D341Med (cell line): ENCODE measurements at places on chromosomes 3 and 15.

DNA sequence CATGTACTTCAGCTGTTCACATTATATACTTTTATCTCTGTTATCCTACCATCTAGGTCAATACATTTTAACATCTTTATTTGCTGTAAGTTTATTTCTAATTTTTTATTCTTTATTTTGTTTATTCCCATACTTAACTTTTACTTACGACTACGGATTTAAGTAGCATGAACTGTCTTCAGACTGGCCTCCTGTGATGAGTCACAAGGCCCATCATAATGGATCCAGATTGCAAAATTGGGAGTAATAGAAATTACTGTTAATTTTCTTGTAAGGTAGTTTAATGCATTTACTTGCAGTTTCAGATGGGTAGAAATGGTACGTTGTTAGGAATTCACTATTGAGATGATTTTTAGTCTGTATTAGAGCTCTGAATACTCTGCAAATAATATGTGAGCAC lies 45.9 kb downstream of the PPARG start:
- DNase-seq, result no peak

- DNase-seq, result peak; percentile 30
Measured at GRCh38 chr3:59052803-59053411, 3.1 kb upstream of the CFAP20DC start.

DNA sequence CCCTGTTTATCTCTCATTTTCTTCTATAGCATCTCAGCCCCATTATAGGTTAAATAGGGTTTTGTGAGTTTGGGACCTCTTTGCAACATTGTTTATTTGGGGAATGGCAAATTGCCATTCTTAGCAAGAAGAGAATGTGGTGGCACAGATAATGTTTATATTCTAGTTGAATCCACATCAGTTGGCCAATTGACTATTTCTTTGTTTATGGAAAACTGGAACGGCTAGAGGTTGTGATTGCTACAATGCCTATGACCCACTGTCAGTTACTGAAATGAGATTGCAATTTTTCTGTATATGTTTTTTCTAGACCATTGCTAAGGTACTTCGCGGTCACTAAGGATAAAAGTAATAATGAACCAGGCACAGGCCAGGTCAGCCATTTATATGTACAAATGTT lies 44.6 kb upstream of the CFAP20DC start:
- no peak for DNase-seq

- no peak for DNase-seq
Measured at GRCh38 chr3:42088803-42089530, 2.2 kb upstream of the TRAK1 start.

DNA sequence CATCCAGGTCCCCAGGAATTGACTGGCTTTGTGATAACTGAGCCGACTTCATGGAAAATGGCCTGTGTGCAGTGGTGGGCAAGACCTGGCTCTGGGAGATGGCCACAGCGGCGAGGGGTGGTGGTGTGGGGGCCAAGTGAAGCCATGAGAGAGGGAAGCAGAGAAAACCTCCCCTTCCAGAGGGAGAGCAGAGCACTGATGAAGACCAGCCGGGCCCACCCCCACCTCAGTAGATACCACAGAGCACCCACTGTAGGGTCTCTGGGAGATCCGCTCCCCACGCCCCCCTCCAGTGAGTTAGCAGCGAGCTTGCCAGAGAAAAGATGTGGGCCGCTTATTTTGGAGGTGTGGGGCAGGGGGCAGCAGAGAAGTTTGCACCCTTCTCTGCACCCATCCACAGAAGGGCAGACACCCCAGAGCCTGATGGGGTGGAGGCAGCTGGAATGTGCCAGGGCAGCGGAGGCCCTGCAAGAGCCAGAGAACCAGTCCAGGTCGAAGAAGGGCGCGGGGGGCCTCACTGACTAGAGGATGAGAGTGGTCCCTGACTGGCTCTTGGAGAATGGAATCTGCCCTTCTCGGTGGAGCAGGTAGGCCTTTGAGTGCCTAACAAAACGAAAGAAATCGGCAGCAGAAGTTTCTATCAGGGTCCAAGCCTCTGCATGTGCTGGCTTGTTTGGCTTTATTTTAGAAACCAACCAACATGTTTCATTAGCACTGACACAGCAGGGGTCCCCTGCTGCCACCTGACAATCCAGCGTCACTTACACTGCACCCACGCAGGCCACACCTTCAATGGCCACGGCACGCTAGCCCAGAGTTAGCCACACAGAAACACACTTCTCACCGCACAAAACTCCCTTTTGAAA lies 28.3 kb downstream of the MELTF start:
- no peak for DNase-seq

GRCh38 chr3:172286548-172287148 lies 161.6 kb downstream of the GHSR start:
- DNase-seq, result no peak

DNA sequence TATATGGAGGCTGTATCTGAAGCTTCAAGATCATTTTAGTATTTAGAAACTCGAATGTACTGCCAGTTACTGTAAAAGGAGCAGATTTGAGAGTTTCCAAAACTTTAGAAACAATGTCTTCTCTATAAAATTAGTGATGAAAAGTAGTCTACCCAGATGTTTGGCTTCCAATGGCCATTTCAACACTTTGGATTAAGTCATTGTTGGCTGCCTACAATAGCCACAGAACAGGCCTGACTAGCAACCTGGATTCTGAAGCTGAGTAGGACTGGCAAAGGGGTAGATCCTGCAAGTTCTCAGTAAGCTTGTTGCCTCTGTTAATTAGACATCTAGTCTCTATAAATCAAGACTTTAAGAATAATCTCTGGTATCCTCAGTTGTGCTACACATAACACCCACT lies 239.0 kb upstream of the KCNMB2 start:
- no peak for DNase-seq

- DNase-seq, result no peak
Measured at GRCh38 chr3:181966393-181966792, 254.7 kb downstream of the SOX2 start.

DNA sequence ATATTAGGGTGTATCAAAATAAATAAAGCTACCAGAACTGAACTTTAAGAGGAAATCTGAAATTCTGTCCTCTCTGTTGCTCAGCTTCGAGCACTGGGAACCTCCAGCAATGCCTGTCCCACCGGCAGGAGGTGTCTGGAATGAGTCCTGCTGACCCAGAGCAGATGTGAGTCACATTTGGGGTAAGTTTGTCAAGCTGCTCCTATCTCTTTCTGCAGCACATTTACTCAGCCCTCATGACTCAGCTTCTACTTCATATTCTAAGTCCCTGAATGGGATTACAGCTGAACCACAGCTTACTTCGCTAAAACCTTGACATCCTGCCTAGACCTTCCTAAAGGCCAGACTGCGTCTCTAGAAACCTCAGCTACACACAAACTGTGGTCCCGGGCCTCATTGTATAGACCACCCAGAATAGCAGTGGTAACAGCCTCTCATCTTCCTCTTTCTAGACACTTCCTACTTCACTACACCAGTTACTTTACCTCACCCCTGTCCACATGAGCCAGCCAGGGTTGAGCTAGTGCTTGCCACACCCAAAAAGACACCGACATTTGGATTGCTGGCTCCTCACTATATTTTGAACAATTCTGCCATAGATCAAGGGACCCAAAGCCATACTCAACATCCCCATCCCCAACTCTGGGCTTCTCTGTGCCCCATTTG lies 109.6 kb upstream of the TMCO5A start:
- DNase-seq, result no peak

GRCh38 chr15:91561371-91562100 lies 292.0 kb upstream of the SLCO3A1 start:
- DNase-seq, result no peak

GRCh38 chr3:37494216-37494615 lies 319.8 kb upstream of the LRRFIP2 start:
- DNase-seq, result no peak

DNA sequence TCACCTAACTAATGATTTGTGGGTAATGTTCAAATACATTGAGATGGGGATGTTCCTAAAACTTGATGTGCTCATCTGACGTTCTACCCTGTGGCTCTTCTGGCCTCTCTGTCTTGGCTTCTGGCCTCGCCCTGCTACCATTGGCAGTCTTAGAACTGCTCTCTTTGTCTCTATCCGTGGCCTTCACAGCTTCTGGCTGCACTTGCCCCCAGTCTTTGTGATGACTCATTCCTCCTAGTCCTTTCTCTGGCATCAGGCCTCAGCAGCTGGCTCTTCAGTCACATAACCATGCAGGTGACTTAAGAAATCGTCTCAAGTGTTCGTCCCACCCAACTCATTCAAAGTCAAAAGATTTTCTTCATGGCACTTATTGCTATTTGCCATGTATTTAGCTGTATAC lies 188.1 kb downstream of the BBX start:
- DNase-seq, result no peak

GRCh38 chr3:123757281-123757940 lies 126.7 kb downstream of the MYLK start:
- DNase-seq, result no peak

GRCh38 chr3:135103917-135104316 lies 308.9 kb downstream of the EPHB1 start:
- no peak for DNase-seq

DNA sequence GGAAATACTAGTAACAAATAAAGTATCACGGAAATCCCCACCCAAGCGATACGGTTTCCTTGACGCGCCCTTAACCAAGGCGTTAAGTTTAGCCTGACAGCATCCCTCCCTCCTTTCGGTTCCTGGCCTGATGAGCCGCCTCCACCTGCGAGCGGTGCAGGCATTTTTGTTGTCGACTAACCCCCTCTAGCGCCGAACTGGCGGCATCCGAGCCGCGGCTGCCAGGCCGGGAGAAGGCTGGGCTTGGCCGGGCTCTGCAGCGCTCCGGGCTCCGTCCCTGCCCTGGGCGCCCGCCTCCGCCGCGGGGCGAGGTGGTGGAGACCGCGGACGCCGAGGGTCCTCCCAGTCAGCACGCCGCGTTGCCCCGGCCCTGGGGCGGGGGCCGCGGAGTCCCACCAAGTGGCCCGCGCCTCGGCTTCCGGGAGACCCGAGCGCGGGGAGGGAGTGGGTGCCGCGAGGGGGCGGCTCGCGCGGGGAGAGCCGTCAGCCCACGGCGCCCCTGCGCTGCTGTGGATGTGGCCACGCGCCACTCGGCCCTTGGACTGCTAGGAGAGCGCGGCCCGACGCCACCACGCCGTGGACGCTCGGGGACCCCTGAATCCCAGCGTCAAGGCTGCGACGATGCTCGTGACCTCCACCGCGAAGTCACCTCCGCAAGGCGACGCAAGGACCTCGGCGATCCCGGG lies 1.1 kb upstream of the EPHA6 start:
- peak; percentile 90 for DNase-seq

DNA sequence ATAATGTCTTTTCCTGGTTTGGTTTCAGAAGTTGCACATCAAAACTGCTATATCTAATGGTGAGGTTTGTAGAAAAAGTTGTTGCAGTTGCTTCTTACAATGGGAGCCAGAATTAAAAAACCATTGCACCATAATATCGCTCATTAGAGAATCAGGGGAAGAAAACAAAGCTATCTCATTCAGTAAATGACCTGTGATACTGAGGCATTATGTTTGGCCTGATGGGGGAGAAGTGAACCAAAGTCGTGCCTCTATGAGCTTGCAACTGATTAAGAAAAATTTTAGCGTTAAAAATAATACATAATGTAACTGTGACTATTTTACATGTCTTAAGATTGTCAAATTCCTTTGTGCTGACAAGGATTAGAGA lies 60.2 kb upstream of the ARHGEF26 start:
- no peak for DNase-seq

- no peak for DNase-seq
Measured at GRCh38 chr3:153052096-153052460, 109.9 kb upstream of the RAP2B start.

DNA sequence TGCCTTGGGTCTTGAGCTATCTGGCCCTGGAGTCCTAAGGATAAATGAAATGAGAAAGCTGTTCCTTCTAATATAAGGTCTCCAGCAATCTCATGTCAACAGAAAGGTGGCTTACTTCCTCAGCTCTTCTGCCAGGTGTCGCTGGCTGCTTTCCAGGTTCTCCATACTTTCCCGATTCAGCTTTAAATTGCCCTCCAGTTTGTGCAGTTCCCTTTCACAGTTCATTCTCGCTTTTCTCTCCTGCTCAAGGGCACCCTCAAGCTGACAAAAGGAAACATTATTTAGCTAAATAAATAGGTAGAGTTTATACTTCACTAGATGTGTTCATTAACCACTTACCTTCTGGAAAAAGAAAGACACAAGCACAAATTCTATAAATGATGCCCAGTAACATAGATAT lies 73.0 kb downstream of the MYH15 start:
- no peak for DNase-seq

- DNase-seq, result peak; percentile 84
Measured at GRCh38 chr15:74844319-74845207, 1.6 kb upstream of the ULK3 start.

- peak; percentile 9 for DNase-seq
Measured at GRCh38 chr3:127485396-127486170, 105.0 kb downstream of the TPRA1 start.

- no peak for DNase-seq
Measured at GRCh38 chr15:29476503-29477080, 207.0 kb upstream of the NSMCE3 start.

DNA sequence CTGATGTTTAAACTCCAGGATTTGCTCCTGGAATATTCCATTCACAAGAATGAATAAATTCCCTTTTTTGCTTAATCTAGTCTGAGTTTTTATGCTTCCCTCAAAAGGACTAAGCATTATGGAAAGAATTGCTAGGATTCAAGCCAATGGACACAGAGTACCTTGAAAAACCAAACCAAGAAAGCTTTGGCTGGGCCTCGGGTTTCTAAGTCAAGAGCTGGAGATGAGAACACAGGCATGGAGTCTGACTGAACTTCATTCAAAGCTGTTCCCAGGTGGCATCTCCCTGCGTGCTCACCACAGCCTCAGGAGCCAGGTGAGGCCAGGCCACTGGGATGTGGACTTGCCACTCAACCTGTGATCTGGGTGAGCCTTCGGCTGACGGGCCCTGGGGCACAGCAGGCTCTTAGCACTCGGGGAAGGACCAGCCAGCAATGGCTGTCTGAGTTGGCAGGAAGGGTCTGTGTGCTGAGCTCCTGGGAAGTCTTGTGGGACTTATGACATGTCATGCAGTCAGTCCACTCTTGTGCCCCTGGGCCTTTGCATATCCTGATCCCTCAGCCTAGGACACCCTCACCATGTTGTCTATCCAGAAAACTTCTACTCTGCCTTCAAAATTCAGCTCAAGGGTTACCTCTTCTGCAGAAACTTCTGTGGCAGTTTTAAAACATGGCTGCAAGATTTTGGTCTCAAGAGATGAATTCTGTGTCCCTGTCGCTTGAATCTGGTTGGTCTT lies 21.8 kb downstream of the CRABP1 start:
- no peak for DNase-seq

- no peak for DNase-seq
Measured at GRCh38 chr15:101439285-101439919, 50.1 kb downstream of the PCSK6 start.
